ENCODE measurements at places on chromosomes 3 and 15.

DNA sequence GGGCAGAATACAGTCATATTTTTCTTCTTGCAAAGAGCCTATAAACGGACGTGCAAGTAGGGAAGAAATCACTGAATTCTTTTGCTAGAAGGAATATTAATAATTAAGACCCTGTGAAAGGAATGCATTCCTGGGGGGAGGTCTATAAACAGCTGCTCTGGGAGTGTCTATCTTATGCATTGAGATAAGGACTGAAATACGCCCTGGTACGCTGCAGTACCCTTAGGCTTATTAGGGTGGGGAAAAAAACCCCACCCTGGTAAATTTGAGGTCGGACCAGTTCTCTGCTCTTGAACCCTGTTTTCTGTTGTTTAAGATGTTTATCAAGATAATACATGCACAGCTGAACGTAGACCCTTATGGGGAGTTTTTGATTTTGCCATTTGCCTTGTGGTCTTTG, 100.0 kb upstream of the KBTBD8 start:
- no peak for DNase-seq

- peak; percentile 22 for DNase-seq
Observed at GRCh38 chr3:125398952-125399351, 23.8 kb upstream of the ZNF148 start.

GRCh38 chr3:140341203-140341602, 336.7 kb upstream of the TRIM42 start:
- no peak for DNase-seq

- DNase-seq: no peak
Observed at GRCh38 chr3:31246293-31247062, 286.2 kb upstream of the STT3B start.

- no peak for DNase-seq
Observed at GRCh38 chr15:39936187-39936586, 2.3 kb downstream of the EIF2AK4 start.

GRCh38 chr3:18135060-18135814, 289.9 kb downstream of the SATB1 start:
- DNase-seq: no peak

DNA sequence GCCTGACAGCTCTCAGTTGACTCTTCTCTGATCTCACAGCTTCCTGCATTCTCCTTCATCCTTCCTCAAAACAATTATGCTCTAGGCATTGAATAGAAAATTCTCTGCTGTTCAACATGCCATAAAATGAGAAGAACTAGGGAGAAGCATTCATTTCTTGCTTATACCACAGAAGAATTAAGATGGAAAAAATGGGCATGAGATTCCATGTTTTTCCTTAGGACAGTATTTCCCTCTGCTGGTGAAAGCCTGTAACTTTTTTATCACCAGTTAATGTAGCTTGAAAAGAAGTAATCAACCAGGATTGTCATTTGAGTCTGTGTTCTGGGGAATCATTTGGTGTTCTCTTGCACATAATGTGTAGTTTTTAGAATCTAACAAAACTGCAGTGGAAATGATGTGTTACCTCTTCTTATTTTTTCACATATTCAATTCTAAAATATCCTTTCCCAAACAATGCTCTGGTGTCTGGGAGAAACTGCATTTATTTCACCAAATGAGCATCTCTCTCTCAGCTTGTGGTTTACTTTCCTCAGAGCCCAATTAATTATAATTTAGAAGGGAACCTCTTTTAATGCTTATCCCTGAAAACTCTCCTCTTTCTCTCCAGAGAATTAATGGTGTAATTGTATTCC, 92.8 kb upstream of the DCBLD2 start:
- peak; percentile 59 for DNase-seq

DNA sequence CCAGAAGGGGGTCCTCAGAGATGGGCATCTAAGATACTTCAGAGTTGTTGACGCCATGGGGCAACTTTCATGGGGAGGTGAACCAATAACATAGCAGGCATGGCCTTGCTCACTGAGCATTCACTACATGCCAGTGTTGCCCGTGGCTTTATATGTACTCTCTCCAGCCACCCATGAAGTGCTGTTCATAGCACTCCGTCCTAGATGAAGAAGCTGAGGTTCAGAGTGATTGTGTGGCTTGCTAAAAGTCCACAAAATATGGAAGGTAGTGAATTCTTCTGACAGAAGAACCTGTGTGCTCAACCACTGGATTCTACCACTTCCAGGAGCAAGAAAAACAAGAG, 9.8 kb upstream of the SEMA4B start:
- no peak for DNase-seq

GRCh38 chr3:128054367-128054766, 2.1 kb downstream of the SEC61A1 start:
- DNase-seq: no peak

DNA sequence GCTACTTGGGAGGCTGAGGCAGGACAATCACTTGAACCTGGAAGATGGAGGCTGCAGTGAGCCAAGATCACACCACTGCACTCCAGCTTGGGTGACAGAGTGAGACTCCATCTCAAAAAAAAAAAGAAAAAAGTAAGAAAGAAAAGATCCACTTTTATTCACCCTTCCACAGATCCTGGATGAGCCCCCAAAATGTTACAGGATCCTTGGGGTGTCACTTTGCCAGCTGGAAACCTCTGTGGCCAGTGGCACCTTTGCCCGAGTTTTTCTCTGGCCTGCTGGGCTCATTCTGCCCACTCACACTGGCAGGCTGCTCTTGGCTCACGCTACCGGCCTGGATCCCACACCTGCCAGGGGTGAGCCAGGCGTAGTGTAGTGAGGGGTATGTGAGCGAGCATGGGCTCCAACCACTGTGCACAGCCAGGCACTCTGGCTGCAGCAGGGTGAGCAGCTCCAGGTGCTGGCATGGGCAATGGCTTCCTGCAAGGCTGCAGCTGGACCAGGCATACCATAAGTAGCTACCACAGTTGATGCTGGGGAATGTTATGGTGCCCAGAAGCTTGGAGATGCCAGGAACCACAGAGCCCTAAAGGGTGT, 57.8 kb upstream of the C15orf39 start:
- DNase-seq: no peak

- DNase-seq: no peak
Observed at GRCh38 chr15:29170521-29170920, 99.1 kb downstream of the NSMCE3 start.

GRCh38 chr3:49785565-49786356, 581 bp downstream of the IP6K1 start:
- DNase-seq: peak; percentile 38

- DNase-seq: no peak
Observed at GRCh38 chr3:24378313-24378712, 116.3 kb downstream of the THRB start.

DNA sequence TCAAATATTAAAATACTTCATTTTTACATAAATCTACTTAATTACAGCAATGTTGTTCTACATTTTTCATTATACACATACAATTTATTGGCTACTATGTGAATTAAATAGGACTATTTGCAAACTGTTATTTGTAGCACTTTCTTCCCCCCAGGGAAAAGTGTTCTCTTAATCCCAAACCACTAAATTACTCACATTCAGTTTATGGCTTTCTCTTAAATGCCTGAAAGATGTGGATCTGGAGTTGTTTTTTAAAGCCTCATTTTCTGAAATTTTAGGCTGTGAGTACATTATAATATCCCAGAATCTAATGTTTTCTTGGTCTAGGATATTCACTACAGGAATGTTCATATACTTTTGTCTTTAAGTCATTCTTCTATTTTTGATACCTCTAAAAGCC, 32.7 kb downstream of the PRTG start:
- DNase-seq: no peak

DNA sequence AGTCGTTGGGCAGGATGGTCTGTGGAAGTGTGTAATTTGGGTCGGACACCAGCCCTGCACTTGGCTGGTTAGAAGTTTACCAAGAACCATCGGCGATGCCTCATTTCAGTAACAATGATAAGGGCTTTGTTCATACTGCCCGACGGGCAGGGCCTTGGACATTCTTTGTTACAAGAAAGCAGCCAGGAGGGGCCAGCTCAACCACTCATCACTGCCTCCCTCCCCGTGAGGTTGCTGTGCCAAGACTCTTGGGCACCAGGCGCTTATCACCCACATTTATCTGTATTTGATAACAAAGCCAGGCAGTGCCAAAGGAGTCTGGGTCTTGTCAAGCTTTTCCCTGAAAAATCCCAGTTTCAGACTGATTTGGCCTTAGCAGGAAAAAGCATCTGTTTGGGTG, 235.0 kb downstream of the ADAMTS17 start:
- DNase-seq: no peak

DNA sequence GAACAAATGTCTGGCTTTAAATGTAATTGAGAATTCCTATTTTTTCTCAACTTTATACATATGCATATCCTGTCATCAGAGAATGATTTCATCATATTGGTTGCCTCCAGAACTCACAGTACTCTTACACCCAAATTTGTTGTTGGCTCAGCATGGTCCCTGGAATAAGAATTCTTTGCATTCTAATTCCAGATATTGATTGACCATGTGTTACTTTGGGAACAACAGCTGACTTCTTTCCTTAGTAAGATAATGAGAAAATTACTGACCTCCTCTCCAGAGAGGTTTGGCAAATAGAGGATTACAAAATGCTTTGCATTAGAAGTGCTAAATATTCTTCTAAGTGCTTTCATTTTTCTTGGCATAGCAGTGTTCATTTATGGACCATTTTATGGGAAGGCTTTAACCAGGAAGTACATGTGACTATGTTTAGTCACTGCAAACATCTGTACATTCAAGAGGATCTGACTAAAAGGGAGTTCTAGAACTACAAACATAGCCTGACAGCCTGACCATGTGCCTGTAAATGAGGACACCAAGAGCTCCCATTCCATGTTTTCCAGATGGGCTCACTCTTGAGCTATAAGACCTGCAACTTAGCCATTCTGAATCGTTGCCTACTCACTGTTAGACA, 391.6 kb upstream of the DPPA4 start:
- DNase-seq: no peak

DNA sequence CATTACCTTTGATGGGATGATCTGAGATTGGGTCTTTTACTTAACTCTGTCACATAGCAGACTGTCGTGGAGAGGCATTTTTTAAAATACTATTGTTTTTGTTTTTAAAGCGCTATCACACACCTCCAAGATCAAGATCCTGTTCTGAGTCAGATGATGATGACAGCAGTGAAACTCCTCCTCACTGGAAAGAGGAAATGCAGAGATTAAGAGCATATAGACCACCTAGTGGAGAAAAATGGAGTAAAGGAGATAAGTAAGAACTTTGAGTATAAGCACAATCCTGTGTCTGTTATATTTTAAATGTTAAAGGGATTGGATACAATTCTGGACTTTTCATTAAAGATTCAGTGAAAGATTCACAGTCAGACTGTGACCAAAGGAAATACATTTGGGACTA, 18.4 kb upstream of the ZBTB47 start:
- no peak for DNase-seq

GRCh38 chr3:72273615-72274014, 488.7 kb upstream of the PROK2 start:
- no peak for DNase-seq

GRCh38 chr15:74857671-74858368, 14.9 kb upstream of the ULK3 start:
- DNase-seq: no peak

DNA sequence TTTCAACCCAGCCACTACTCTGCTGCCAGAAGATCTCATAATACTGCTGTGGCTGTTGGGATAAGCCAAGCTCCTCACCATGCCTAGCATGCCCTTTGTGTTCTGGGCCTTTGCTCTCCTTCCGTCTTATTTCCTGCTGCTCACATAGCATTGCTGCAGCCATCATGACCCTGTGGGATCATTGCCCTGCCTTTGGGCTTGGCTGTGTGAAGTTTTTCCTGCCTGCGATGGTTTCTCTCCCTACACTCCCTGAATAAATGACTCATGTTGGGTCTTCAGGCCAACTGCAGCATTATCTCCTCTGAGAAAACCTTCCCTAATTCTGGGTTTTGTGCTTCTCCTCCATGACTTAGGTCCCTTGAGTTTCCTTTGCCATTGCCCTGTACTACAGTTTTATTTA, 20.8 kb upstream of the TRA2B start:
- DNase-seq: no peak

DNA sequence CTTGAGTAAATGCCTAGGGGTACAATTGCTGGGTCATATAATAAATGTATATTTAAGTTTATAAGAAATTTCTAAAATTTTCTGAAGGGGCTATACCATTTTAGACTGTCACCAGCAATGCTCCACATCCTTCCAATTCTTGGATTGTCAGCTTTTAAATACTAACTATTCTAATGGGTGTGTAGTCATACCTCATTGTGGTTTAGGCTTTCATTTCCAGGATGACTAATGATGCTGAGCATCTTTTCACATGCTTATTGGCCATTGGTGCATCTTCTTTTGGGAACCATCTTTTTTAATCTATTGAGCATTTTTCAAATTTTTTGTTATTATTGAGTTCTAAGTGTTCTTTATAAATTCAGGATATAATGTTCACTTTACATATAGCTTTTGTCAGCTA, 52.5 kb upstream of the CORO2B start:
- no peak for DNase-seq

DNA sequence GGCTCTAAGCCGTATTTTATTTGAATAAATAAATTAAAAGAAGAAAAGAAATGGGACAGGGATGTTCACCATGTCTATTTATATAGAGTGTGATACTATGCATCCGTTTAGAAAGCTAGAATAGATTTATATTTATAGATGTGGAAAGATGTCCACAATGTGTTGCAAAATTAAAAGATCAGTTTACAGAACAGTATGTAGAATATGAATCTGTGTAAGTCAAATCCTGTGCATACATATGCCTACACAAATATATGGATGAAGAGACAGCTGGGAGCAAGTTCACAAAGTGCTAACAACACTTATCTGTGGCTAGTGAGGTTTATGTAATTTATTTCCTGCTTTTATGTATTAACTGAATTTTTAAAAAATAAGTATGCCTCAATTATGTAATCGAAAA, 25.4 kb upstream of the SLMAP start:
- no peak for DNase-seq

GRCh38 chr3:25292595-25292994, 135.5 kb upstream of the RARB start:
- DNase-seq: no peak

- DNase-seq: no peak
Observed at GRCh38 chr3:140505876-140506275, 172.0 kb upstream of the TRIM42 start.

DNA sequence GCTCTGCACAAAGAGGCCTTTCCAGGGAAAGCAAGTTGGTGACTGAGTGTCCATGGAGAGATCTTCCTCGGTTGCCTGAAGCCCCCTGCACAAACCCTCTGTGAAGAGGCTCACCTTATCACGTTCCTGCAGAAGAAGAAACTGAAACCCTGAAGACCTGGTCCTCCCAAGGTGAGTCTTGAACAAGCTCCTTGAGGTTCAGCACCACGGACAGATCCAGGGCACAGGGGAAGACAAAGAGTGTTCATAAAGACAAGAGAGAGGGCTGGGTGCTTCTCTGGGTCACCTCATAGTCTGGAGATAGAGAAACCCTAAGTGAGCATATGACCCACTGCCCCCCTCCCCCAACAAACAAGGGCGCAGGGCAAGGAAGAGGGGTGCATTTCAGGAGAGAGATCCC, 21.7 kb upstream of the TBC1D21 start:
- peak; percentile 13 for DNase-seq

GRCh38 chr15:65277015-65277414, 9.7 kb downstream of the PARP16 start:
- DNase-seq: no peak

GRCh38 chr15:37880009-37880834, 54.2 kb upstream of the TMCO5A start:
- DNase-seq: peak; percentile 93

- DNase-seq: no peak
Observed at GRCh38 chr15:67157521-67158252, 92.3 kb downstream of the SMAD3 start.
